ENCODE measurements at places on chromosomes 7 and 10.

DNA sequence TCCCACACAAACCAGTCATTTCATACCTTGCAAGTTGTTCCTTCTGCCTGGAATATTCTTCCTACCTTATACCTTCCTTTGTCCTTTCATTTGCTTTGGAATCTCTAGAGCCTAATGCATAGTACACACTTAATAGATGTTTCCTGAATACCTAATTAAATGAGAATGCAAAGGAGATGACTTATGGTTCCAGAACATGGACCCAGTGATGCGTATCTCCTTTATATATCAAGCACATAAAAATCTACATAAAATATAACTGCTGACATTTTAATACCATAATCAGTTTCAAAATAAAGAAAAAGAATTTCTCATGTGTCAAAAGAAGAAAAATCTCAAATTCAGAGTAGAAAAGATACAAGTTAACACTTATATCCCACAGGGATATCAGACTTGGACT lies 110.6 kb upstream of the ASAH2 start:
- no peak for DNase-seq

DNA sequence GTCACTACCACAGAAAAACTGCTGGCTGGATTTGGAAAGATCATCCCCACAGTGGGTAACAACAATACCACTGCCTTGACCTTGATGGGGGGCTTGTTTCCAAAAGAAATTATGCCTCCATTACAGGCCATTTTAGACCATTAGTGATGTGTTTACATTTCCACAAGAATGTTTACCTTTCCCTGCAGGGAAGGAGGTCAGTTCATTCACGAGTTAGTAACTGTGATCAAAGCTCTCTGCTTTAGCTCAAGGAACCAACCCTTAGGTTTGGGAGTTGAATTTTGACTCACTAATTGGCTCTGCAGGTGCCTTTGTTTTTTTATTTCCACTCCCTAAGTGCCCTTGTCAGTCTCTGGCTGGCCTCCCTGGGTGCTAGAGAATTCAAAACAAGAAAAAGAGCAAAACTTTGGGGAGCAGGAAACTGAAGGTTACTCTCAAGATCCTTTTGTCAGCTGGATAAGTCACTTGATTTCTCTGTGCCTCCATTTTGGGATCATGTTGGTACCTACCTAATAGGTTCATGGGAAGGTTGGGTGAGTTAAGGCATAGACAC lies 41.1 kb upstream of the NUPR2 start:
- no peak for DNase-seq

DNA sequence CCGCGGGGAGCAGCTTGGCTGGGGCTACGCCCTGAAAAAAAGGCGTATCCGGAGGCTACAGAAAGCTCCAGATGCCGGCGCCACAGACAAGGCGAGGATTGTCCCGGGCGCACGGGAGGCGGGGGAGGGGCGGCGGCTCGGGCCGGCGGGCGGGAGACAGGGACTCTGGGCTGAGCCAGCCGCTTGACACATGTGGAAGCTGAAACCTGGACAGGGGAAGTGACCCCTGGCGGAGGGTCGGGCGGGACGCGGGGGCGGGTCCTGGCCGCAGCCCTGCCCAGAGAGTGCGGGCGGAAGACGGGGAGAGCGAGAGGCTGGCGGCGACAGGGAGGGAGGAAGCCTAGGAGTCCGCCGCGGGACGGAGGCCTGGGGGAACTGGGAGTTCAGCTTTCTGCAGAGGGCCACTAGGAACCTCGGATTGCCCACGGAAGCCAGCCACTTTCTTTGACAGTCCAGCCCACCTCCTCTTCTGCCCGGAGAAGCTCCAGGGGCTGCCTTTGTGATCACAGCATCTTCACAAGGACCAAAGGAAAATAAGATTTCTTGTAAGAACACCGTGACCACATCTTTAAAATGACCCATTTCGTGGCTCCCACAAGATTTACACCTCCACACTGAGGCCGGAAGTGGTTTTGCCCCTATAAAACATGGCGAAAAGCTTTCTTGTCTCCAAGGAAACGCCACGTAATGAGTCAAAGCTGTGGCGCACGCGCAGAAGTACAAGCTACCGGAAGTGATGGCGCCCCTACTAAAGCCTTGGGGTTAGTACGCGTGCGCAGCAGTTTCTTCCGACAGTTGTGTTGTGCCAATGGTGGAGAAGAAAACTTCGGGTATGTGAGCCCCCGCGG lies at the start of the genes PLOD3 and ZNHIT1:
TSS of gene PLOD3 (minus strand) at position 194 of the 848 bp plus-strand sequence. CDS start 307 bp downstream, outside the sequence.
TSS of gene ZNHIT1 (plus strand) at position 778 of the 848 bp plus-strand sequence. CDS start at position 809, 31 bp downstream.
- peak; percentile 99 for DNase-seq

GRCh38 chr10:81116201-81116600 lies 578.5 kb downstream of the SH2D4B start:
- no peak for DNase-seq

- DNase-seq, result no peak
Measured at GRCh38 chr10:132607961-132608495, 70.4 kb downstream of the INPP5A start.

DNA sequence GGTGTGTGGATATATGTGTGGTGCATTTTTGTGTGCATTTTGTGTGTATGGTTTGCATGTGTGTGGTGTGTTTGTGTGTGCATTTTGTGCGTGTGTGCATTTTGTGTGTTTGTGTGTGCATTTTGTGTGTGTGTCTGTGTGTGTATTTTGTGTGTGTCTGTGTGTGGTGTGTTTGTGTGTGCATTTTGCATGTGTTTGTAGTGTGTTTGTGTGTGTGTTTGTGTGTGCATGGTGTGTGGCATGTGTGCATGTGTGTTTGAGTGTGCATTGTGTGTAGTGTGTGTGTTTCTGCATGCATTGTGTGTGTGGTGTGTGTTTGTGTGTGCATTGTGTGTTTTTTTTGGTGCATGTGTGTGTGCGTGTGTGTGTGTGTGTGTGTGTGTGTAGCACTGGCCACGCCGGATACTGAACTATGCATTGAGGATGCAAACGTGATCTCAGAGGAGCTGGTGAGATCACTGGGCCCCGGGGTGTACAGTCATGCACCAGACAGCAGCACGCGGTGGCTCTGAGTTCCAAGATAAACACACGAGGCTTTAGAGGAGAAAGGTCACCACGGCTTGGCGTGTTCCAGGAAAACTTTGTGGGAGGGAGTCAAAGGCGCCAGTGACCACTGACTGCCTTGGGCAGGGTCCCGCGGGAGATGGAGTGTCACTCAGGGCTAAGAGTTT lies 106.6 kb upstream of the SHH start:
- peak; percentile 70 for DNase-seq

DNA sequence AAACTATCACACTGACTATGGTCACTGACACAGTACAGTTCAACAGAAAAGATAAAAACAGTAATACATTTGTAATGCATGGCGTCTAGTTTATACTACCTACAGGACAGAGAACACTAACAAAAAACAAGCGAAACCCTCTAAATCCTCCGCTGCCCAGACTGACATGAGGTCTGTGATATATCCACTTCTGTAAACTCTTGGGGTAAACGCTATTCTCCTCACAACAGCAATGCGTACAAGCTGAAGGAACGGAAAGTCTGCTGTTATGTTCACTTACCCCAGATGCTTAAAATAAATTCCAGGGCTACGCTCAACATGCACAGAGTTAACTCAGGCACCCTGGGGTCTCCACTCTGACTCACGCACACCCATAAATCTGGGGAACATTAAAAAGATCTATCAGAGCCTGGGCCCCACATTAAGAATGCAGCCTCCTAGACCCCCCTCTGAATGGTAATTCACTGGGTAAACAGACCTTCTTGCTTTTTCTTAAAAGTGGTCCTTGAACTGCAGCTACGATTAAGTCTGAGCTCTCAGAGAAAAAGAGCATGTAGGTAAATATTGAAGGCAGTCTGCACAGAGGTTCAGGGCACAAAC lies 105.6 kb downstream of the CTBP2 start:
- no peak for DNase-seq

GRCh38 chr7:142934056-142934455 lies 510 bp upstream of the TRPV5 start:
- DNase-seq, result no peak

- DNase-seq, result no peak
Measured at GRCh38 chr7:43533801-43534479, 49.0 kb upstream of the STK17A start.

- no peak for DNase-seq
Measured at GRCh38 chr7:2075811-2076210, 156.9 kb downstream of the MAD1L1 start.

GRCh38 chr7:82416402-82416801 lies 27.2 kb downstream of the CACNA2D1 start:
- no peak for DNase-seq

DNA sequence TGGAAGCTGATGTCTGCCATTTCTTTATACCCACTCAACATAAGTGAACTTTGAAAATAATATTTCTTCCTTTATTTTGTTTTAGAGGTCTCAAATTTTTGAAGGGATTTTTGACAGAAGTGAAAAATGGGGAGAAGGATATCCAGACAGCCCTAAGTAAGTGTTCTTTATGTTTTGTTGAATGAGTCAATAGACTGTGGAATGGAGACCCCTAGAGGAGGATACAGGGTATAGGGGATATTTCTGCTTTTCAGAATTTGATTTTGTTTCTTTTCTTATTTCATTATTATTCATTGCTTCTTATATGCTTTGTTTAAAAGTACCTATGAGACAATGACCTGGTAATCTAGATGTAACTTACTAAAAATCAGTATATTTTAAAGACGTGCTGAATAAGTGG lies 34.4 kb downstream of the PLEKHA8 start:
- DNase-seq, result peak; percentile 18

GRCh38 chr7:87391020-87391701 lies 45.7 kb downstream of the CROT start:
- no peak for DNase-seq

- DNase-seq, result no peak
Measured at GRCh38 chr7:78194611-78195010, 396.0 kb downstream of the PHTF2 start.

DNA sequence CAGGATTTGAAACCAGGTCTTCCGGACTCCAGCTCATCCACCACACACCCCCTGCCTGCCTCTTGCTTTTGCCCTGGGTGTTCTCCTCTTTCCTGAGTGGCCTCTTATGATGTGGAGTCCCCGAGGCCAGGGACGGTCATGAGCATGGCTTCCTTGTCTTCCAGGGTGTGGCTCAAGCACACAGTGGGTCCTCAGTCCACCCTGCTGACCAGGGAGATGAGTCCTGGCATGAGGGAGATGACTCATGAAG lies 32.8 kb downstream of the DNAJB12 start:
- no peak for DNase-seq

DNA sequence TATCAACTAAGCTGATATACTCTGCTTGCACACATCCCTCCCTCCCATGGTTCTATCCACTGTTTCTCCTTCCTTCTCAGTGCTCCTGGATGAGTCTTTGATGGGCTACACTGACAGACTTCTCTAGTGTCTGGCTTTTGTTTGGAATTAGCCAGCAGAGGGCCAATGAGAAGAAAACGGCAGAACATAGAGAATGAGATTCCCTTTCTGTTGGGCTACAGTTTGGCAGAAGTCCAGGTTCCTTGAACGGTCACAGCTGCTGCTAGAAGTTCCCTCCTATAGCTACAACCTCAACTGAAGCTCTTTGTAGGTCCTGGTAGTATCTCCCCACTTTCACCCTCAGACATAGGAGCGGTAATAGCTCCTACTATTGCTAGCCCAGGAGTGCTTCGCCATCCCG lies 251.1 kb upstream of the LRRN3 start:
- no peak for DNase-seq

DNA sequence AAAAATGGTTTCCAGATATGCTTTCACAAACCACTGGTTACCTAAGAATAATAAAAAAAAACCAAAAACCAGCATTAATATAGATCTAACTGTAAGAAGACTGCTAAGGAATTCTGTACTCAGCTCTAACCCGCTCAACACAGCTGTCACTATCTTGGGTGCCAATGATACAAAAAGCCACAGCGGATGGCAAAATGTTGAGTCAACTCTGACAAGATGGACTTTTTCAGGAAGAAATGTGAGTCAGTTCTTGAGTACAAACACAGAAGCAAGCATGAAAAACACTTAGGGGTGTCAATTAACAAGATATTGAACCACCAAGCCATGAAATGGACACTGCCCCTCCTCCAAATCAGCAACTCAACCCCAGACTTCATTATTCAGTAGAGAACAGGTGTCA lies 55.0 kb downstream of the CTTNBP2 start:
- DNase-seq, result no peak

GRCh38 chr7:29896685-29897411 lies 90.5 kb downstream of the WIPF3 start:
- DNase-seq, result no peak

DNA sequence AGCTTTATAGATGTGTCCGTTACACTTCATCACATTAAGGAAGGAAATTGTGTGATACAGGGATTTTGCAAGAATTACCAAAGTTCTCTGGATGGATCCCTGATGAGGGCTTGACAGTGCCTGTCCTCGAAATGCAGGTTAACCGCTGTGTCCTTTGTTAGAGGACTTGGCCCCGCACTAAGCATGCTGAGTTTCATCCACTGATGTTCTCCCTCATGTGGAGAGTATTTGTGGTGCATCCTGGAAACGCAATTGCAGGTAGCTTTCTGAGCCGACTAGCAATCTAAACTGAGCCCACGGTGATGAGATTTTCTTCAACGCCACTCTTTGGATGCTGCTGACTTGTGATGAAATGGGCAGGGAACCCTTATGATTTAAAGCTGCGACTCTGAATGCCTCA lies 71.9 kb upstream of the STK17A start:
- DNase-seq, result peak; percentile 17

- no peak for DNase-seq
Measured at GRCh38 chr7:101784292-101785127, 32.9 kb upstream of the CUX1 start.

- peak; percentile 50 for DNase-seq
Measured at GRCh38 chr10:133258066-133258817, 18.4 kb downstream of the ADAM8 start.

- DNase-seq, result no peak
Measured at GRCh38 chr10:60606343-60607080, 171.8 kb upstream of the CDK1 start.

DNA sequence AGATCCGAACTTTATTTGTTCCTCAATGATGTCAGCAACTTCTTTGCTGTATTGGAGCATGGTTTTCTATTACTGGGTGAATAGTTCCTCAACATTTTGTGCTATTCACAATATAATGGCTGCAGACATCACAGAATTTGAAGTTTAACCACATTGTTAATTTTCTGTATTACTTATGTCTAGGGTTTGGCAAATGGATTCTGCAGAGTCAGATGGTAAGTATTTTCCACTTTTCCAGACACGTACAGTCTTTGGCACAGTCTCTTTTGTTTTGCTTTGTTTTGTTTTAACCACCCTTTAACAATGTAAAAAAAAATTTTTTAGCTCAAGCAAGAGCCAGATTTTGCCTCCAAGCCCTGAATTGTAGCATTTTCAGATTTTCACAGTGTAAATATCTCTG lies 36.8 kb upstream of the FOXK1 start:
- DNase-seq, result no peak

- no peak for DNase-seq
Measured at GRCh38 chr10:78893217-78893616, 175.5 kb upstream of the ZMIZ1 start.

DNA sequence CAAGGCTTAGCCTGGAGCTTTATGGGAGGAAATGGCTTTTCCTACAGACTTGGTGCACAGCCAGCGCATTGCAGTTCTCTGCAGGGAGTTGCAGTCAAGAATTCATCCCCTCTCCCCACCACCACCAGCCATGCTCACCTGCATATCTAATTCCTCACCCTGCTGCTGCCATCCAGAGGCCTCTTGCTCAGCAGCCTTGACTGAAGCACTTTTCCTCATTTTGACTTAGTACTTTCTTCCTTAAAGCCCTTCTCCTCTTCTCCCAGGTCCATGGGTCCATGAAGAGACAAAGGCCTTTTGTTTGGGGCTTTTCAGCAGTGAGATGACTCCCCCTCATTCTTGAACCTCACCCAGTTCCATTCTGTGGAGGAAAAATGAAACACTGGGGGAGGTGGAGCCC lies 39.7 kb upstream of the GPR141 start:
- no peak for DNase-seq

Data from HuH-7 (cell line).